ENCODE measurements at places on chromosomes 16 and 17.

DNA sequence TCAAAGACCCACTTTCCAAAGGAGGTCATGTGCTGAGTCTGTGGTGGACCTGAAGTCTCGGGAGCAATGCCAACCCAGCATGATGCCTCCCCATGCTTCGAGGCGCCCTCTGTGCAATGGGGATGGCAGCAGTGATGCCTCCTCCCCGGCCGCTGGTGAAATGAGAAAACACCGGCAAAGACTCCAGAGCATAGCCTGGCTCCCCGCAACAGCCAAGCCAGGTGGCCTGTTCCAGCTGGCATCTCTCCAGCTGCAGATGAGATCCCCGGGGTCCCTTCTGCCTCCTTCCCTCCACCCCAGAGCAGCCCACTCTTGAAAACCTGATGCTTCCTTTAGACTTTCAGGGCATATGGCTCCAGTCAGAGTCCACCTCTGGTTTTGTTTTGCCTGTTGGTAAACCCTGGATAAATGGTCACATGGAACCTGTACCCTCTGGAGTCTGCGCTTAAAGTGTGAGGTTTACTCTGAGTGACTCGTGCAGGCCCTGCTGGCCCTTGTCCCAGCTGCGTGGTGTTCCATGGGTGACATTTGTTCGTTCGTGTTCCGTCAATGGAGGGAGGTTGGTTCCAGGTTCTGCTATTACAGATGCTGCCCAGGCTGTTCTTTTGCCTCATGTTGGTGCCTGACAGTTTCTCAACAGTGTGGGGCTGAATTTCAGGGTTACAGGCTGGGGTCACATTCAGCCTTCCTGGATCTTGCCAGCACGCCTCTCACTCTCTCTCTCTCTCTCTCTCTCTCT is 181.8 kb upstream of the CIBAR2 start:
- DNase-seq, result no peak

GRCh38 chr16:50399411-50399810 is 30.6 kb upstream of the BRD7 start:
- no peak for DNase-seq

- DNase-seq, result no peak
Observed at GRCh38 chr17:27893841-27894503, 807 bp upstream of the LYRM9 start.

GRCh38 chr16:80015566-80015965 is 415.0 kb upstream of the MAF start:
- DNase-seq, result no peak

GRCh38 chr16:46727184-46727583 is 21.0 kb downstream of the MYLK3 start:
- no peak for DNase-seq

DNA sequence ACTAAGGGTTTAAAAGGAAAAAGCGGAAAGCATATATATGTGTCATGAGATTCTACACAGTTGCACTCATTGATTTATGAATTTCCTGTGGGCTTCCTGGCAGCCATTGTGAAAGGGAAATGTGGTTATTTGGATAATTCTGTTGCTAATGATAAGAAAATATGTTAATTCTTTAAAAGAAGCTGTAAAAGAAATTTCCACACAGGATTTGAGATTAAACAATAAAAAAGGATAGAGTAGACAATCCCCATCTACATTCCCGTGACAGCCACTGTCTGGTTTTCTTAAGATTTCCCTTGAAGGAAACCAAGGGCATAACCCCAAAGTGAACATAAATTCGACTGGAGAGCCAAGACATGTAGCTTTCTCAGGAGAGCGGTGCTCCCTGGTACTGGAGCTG is 397.5 kb downstream of the CPPED1 start:
- DNase-seq, result no peak

- peak; percentile 9 for DNase-seq
Observed at GRCh38 chr17:45783593-45784292, 377 bp upstream of the CRHR1 start.

- DNase-seq, result peak; percentile 30
Observed at GRCh38 chr17:80720610-80721577, 176.3 kb downstream of the RPTOR start.

GRCh38 chr16:61653544-61653943 is 382.7 kb downstream of the CDH8 start:
- no peak for DNase-seq

- no peak for DNase-seq
Observed at GRCh38 chr16:63289834-63290460, 1253.7 kb upstream of the CDH8 start.

GRCh38 chr17:43574896-43575525 is 28.9 kb upstream of the ETV4 start:
- no peak for DNase-seq

GRCh38 chr16:20911361-20911760 is 10.8 kb downstream of the LYRM1 start:
- DNase-seq, result no peak

DNA sequence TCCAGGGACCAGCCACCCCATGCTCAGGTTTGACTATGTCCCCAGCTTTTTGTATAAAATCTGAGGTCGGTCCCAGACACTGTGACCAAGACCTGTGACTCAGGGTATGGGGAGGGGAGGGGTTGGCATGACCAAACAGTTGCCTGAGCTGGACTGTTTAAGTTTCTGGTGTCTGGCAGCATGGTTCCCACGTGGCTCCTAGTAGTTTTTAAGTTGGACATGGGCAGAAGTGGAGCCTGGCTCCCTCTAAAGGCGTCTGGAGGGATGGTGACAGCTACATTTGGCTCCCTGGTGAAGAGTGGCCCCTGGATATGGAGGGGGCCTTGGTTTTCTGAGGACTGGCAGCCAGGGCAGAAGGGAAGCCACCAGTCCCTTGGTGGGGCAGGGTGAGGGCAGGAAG is 7.9 kb downstream of the SMCR8 start:
- no peak for DNase-seq

DNA sequence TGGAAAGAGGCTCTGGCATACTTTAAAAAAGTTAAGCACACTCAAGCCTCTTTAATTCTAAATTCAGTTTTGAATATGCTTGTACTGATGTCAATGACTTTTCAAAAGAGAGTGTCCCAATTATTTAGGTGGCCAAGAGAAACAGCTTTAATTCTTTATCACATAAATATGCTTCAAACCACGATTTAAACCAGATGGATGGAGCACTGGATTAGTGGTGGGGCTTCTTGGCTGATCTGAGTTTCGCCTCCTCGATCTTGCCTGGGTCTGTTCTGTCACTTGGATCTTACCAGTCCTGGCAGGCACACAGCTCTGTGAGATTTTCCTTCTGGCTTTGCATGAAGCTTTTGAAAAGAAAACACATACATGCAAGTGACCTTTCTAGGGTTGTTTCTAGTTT is 467.8 kb downstream of the MAF start:
- DNase-seq, result no peak

GRCh38 chr17:51435641-51436091 is 175.3 kb downstream of the UTP18 start:
- DNase-seq, result no peak

GRCh38 chr17:75872434-75873351 is 5.7 kb downstream of the TRIM47 start:
- DNase-seq, result no peak

- DNase-seq, result no peak
Observed at GRCh38 chr17:37098910-37099664, 150.3 kb downstream of the AATF start.

- DNase-seq, result no peak
Observed at GRCh38 chr16:83305092-83305491, 502.7 kb upstream of the HSBP1 start.

GRCh38 chr17:32525122-32525521 is 38.3 kb downstream of the CDK5R1 start:
- no peak for DNase-seq

Data from stimulated activated CD4-positive, alpha-beta T cell treated with anti-CD3 and anti-CD28 coated beads, TNF-alpha, amount 100 ng/mL, for 24 hours (primary cell).